ENCODE measurements at places on chromosomes 6 and 20.

GRCh38 chr6:21616005-21616404, 22.5 kb downstream of the SOX4 start:
- no peak for DNase-seq

GRCh38 chr6:74879234-74879633, 326.6 kb downstream of the COL12A1 start:
- no peak for DNase-seq

- DNase-seq, result no peak
Observed at GRCh38 chr6:129592516-129593232, 117.3 kb downstream of the ARHGAP18 start.

- no peak for DNase-seq
Observed at GRCh38 chr6:121237859-121238258, 96.4 kb downstream of the TBC1D32 start.

DNA sequence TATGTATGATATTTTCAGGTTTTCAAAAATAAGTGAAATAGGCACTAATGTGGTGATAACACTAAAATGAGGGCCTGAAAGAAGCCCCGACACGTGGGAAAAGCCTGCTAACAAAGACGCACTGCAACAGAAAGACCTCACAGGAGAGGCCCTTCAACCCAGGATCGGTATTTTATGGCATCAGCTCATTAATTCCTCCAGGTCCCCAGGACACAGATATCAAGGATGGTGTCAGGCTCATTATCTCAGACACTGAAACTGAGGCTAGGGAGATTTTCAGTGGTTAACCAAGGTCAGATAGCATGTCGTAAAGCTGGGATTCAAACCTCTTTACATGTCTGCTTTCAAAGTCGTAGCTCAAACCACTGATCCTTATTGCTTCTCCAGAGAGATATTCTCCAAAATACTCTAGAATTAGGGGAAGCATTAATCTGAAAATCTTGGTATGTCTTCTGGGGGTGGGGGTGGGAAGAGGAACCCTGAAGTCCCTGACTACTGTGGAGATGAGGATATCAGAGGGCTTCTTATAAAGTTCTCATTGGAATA, 64.1 kb downstream of the PPP1R3G start:
- no peak for DNase-seq

All from anterior cingulate cortex (tissue), 58 donors.